ENCODE measurements at places on chromosomes 11 and 22. TPM values are rescaled to one million over a fixed set of nuclear protein-coding genes. Genes with fewer than 3 reads are reported as not detected.

DNA sequence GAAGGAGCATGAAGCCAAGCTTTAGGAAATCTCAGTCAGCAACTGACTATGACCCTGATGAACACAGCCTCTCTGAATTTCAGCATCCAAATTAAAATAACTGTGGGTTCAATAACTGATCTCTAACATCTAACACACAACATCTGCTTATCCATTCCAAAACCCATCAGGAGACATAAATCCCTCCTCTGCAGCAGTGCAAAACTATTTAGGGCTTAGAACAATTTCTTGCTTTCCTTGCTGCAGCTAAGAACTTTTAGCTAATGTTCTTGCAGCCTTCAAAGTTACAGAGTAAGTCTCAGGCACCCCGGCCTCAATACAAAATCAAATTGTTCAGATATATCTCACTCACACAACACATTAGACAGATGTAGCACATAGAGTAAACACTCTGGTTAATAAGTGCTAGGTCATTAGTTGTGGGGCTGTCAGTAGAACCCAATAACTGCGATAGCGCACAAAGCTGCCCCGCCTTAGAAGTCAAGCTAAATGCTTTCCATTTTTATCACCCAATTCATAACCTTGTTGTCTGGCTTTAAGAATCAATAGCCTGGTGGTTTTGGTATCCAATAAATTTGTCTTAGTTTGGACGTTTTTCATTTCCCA lies 139.6 kb downstream of the LARGE1 start:
- no peaks in the 10 kb centered on the region for H3K27me3 ChIP-seq
- H3K4me3 ChIP-seq, result no peak overlapping the region
- peaks cover 11% of the 10 kb centered on the region for H3K4me1 ChIP-seq
- DNase-seq, result no peak
- no peaks in the 10 kb centered on the region for H3K36me3 ChIP-seq

GRCh38 chr11:125375146-125375545 lies 120.9 kb downstream of the FEZ1 start:
- no peak overlapping the region for H3K4me3 ChIP-seq
- no peak overlapping the region for H3K27ac ChIP-seq
- no peak for DNase-seq
- H3K36me3 ChIP-seq, result no peaks in the 10 kb centered on the region

GRCh38 chr22:31079095-31079642 lies 1.9 kb upstream of the SMTN start:
- no peak overlapping the region for H3K4me3 ChIP-seq
- no peaks in the 10 kb centered on the region for H3K36me3 ChIP-seq
- no peak overlapping the region for H3K27ac ChIP-seq
- H3K27me3 ChIP-seq, result no peaks in the 10 kb centered on the region

Gene OR52N4
- not detected for total RNA-seq

Gene OR2AG1
- not detected for total RNA-seq

Gene F2
- total RNA-seq, result 1,505 TPM

Gene PRR33
- total RNA-seq, result not detected

GRCh38 chr11:134742224-134742612 lies 330.2 kb upstream of the B3GAT1 start:
- H3K4me3 ChIP-seq, result no peak overlapping the region
- no peak for DNase-seq
- no peaks in the 10 kb centered on the region for H3K4me1 ChIP-seq
- no peaks in the 10 kb centered on the region for H3K27me3 ChIP-seq

DNA sequence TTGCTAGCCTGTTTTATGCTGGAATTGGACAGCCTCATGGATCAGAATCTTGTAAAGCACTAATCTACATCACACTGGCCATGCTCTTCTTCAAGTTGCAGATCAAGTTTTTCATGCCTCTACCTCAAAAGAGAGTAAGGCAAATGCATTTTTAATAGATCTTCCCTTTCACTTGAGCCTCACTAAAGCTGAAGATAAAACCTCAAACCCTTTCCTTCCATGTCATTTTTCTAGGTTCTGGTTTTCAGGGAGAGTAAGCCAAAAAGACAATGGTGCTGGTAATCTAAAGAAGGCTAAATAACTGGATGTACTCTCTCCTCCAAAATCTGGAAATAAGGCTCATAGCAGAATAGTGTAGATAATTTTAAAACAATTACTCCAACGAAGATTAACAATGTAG lies 28.3 kb downstream of the POU2AF1 start:
- H3K27ac ChIP-seq, result no peak overlapping the region
- no peaks in the 10 kb centered on the region for H3K36me3 ChIP-seq
- H3K4me1 ChIP-seq, result peaks cover 2% of the 10 kb centered on the region
- H3K4me3 ChIP-seq, result no peak overlapping the region
- H3K27me3 ChIP-seq, result no peaks in the 10 kb centered on the region

GRCh38 chr11:8258784-8259183 lies 4.9 kb downstream of the LMO1 start:
- no peak overlapping the region for H3K27ac ChIP-seq
- DNase-seq, result no peak
- H3K4me3 ChIP-seq, result no peak overlapping the region
- no peaks in the 10 kb centered on the region for H3K36me3 ChIP-seq

GRCh38 chr22:27581236-27581635 lies 220.3 kb downstream of the MN1 start:
- no peak overlapping the region for H3K4me3 ChIP-seq
- H3K4me1 ChIP-seq, result no peaks in the 10 kb centered on the region
- H3K27ac ChIP-seq, result no peak overlapping the region
- H3K27me3 ChIP-seq, result no peaks in the 10 kb centered on the region
- no peaks in the 10 kb centered on the region for H3K36me3 ChIP-seq

GRCh38 chr11:62885137-62885750 lies 4.5 kb downstream of the SLC3A2 start:
- DNase-seq, result no peak
- H3K36me3 ChIP-seq, result peaks cover 60% of the 10 kb centered on the region
- H3K27ac ChIP-seq, result no peak overlapping the region
- H3K4me3 ChIP-seq, result no peak overlapping the region

Gene PLAAT2
- total RNA-seq, result not detected

DNA sequence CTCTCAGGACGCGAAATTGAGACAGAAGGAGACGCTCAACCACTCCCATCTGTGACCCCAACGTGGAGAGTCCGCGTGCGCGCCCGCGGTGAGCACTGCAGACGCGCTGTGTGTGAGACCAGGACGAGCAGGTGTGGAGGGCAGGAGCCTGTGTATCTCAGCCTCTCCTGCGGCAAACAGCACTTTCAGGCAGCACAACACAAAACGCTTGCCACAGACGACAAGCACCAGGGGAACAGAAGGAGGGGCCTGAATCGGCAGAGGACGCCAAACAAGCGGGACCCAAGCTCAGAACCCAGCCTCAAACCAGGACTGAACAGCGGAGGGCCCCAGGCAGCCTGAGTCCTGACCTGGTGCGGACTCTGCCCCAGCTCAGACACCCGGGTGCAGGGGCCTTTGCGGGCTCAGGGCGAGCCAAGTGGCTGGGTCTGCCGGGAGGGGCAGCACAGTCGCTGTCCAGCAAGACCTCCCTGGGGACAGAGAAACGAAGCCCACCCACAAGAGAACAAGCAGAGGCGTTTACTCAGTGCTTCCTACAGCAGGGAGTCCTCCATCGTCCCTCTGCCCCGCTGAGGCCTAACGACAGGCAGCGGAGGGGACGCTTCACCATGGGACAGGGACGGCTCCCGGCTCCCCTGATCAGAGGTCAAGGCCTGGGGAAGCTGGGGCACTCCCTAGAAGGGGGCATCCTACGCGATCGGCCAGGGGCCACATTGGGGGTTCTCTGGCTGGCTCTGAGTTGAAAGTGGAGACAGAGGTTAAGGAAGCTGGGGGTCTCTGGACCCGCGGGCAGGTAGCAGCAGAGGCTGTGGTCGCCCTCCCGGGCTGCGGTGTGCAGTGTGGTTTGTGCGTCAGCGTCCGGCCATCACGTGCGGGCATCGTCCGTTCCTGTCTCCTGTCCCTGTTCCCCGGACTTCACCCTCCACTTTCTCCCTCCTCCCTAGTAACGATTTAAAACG lies 560.8 kb downstream of the BRD1 start:
- H3K27ac ChIP-seq, result no peak overlapping the region
- no peaks in the 10 kb centered on the region for H3K36me3 ChIP-seq
- H3K27me3 ChIP-seq, result no peaks in the 10 kb centered on the region
- no peaks in the 10 kb centered on the region for H3K4me1 ChIP-seq

Gene PARVG
- total RNA-seq, result 12.1 TPM
